HT1080 (cell line): ENCODE measurements at places on chromosomes 2 and 18.

GRCh38 chr2:234640657-234641056, 143.8 kb upstream of the ARL4C start:
- no peak for DNase-seq

DNA sequence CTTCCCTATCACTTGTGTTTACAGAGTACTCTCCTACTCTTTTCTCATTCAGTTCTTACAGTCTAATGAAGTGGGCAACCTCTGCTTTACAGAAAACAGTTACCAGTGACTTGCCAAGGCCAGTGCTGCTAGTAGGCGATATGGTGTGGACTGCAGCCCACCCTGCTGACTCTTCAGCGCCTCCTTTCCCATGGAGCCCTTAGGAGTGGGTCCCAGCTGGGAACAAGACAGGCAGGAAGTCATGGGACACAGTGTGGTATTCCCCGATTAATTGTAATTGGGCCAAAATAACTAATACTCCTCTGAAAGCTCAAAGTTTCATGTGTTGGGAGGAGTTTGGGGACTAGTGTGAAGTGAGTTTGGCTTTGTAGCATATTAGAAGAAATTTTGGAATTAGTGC, 120.1 kb upstream of the EML6 start:
- DNase-seq = no peak

DNA sequence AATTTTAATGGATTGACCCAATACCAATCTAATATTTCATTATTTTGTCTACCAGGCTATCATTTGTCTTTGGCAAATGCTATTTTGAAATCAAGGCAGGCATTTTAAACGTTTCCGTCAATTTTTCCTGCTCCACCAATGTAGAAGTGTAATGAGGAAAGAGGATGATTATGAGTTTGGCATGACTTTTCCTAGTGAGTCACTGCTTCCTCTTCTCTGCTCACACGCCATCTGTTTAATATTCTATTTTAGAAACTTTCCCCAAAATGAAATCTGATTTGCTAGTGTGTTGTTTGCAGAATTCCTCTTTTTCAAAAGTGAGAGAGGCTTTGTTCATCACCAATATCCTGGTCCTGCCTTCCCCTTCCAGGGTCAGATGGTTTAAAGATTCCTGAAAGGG, 42.5 kb upstream of the PID1 start:
- DNase-seq = peak; percentile 73

DNA sequence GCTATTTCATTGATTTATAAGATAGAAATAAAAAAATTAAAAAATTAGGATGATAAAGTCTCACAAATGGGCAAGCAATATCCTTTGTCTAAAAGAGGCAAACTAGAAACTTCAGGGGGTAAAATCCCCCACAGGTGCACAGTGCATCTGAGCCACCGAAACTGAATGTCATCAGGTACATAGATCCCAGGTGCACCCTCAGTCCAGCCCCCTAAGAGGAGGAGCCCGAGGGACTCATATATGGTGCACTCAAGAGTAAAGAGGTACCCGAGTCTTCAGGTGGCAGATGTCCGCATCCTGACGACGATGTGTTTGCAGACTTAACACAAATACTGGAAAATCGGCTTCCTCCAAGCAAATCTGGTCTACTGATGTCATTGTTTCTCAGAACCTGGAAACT, 11.3 kb downstream of the QPCT start:
- DNase-seq = no peak

DNA sequence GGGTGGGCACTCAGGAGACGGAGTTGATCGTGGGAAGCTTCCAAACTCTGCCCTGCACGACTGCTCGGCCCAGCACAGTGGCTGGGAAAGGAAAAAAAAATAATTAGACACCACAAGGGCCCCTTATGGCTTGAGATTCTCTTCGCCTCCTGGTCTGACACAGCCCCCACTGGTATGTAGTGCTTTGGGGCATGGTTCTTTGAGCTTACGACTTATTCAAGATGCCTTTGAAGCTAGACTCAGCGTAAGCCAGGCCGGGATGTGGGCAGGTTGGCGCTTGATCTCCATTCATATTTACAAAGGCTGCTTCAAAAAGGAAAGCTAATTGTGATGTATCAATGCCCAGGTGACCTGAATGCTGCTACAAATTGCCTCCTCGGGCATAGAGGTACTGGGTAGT, 50.5 kb downstream of the CXCR4 start:
- DNase-seq = no peak

DNA sequence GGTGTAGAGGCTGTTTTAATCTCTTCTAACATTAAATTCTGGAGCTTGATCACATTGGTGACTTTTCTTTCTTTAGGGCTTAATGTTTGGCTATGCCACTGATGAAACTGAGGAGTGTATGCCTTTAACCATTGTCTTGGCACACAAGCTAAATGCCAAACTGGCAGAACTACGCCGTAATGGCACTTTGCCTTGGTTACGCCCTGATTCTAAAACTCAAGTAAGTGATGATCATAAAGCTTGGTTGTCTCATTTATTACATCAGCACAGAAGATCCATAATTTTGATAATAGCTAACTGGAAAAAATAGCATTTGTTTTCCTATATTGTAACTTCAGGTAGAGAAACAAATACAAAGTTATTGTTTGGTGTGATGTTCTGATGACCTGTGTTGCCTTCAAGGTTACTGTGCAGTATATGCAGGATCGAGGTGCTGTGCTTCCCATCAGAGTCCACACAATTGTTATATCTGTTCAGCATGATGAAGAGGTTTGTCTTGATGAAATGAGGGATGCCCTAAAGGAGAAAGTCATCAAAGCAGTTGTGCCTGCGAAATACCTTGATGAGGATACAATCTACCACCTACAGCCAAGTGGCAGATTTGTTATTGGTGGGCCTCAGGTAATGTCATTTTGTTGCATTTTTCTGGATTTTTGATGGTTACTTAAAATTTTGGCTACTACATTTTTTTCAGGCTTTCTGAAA, 2.9 kb downstream of the MAT2A start:
- DNase-seq = no peak

- no peak for DNase-seq
Observed at GRCh38 chr2:135320465-135321355, 210.3 kb downstream of the ZRANB3 start.

DNA sequence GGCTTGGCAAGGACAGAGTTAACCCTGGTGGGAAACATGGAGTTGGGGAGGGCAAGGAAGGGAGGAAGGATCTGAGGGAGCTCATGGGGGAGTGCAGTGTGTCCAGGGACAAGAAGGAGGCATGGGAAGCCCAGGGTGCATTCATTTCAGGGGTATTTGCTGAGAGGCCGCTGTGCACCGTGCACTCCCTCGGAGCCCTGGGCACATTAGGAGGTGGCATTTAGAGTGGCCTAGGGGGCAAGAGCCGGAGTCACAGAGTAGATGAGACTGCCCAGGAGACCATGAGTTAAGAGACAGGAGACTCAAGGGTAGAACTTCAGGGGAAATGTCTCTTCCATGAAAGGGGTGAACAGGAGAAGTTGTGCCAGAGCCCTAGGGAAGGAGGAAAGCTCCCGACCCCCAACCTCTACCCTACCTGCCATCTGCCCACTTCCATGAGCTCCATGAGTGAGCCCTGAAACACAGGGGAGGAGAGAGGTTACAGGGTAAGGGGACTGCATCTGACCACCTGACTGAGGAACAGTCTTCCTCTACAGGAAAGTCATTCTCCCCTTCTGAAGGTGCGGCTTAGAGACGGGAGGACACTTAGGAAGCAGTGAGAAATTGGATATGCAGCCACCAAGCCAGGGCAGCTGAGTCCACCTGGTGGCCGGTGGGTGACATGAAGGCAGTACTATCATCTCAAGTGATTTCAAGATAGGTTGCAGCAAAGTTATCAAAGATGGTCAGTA, 58.5 kb upstream of the COPS8 start:
- peak; percentile 51 for DNase-seq

DNA sequence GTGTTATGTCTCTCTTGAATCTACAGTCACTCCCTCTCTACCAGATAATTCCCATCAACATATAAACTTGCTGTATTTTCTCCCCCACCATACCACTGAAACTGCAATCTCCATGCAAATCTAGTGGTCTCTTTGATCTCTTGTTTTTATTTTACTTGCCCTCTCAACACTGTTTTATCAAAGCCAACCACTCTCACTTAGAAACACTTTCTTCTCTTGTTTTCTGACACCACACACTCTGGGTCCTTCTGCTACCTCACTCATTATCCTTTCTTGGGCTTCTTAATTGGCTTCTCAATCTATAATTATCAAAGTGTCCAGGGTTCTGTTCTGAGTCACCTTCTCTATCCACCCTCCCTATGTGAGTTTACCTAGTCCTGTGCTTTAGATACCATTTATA, 2.0 kb upstream of the MCFD2 start:
- DNase-seq = no peak

DNA sequence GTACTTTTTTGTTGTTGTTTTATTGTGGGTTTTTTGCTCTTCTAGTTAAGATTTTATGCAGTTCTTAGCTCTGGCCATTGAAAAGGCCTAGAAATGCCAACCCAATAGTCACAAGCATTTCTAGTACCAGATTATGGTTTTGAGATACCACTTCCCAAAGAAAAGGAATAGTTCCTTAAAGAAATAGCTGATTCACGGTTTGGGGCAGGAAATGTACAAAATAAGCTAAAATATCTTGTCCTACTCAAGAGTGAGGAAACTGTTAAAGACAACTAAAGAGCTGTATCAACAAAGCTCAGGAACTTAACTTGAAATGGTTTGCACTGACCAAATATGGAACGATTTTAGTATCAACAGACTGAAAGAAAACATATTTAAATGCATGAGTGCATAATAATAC, 35.4 kb downstream of the PGAP1 start:
- no peak for DNase-seq

- DNase-seq = no peak
Observed at GRCh38 chr2:163528640-163529217, 207.1 kb downstream of the FIGN start.

- no peak for DNase-seq
Observed at GRCh38 chr18:22521026-22521707, 103.5 kb upstream of the CTAGE1 start.

DNA sequence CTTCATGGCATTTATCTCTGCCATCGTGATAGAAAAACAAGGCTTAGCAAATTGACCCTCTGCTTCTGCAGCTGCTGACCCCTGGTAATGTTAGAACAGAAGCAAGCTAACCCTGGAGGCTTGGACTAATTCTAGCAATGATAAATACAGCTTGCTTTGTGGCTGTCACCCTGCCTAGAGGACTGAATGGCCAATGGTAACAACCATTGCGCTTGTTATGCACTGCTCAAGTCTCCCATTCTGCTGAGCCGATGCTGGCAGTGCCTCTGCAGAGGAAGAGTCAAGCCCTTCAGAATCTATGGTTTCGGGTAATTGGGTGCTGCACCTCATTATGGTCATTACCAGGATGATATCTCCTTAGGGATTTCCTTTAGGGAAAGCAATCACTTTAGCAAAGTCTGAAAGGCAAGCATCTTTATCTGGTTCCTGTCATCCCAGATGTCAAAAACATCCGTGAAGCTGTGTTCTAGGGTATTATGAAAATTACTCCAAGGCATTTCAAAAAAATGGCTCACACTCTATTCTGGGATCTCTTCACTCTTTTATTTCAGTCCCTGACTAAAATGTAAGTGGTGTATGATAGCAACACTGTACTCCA, 186.8 kb upstream of the DLGAP1 start:
- DNase-seq = no peak

DNA sequence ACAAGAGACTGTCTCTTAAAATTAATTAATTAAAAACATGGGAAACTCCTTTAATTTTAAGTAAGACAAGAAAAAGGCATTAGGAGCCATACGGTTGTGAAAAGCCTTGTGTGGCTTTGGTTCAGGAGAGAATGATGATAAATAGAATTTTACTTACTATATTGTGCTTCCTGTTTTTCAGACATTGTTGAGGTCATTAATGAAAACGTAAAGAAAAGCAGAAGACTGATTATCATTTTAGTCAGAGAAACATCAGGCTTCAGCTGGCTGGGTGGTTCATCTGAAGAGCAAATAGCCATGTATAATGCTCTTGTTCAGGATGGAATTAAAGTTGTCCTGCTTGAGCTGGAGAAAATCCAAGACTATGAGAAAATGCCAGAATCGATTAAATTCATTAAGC, 10.7 kb upstream of the IL1RL2 start:
- DNase-seq = no peak

DNA sequence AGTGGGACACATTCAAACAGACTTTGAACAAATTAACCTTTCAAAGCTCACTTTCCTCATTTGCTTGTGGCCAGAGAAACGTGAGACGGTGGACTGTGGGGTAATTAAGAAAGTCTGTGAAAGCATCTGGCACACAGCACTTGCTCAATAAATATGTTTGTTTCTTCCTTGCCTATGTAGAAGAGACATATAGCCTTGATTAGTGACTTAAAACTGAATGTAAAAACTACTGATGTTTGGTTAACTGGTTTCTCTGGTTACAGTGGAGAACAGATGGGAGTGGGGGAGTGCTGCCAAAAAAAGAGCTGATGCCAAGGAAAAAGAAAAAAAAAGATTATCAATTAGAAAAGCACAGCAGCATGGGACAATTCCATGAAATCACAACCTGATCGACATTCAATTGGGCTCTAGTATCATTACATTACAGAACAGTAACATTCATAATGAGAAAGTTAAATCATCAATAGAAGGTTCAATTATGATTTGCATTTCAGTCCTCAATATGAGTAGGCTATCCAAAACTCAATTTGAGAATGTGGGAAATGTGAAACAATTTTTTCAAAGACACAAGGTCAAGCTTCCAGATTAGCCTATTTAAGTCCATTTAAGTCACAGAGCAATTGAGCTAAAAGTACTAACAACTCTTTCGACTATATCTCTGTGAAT, 14.7 kb downstream of the CUL3 start:
- DNase-seq = no peak

- peak; percentile 88 for DNase-seq
Observed at GRCh38 chr2:12119841-12120240, 373.4 kb downstream of the LPIN1 start.

DNA sequence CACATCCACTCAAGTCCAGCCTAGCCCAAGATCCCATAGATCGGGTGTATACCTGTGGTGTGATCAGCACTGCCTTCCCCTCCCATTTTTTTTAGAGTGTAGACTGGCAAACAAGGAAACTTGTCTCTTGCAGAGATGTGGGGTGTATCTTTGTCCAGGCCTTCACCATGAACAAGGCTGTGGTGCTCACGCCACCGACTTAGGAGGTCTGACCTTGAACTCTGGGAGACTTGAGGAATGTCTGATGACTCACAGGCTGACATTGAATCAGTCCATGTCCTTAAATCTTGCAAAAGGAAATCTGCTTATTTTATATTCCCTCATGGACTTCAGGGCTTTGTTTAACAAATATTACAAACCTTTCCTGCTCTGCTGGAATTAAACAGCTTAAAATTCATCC, 4.5 kb upstream of the CTIF start:
- DNase-seq = peak; percentile 58

GRCh38 chr18:13279181-13280069, 60.9 kb downstream of the LDLRAD4 start:
- DNase-seq = no peak
